ENCODE measurements at places on chromosomes 12 and 14. TPM values are rescaled to one million over a fixed set of nuclear protein-coding genes. Genes with fewer than 3 reads are reported as not detected.
A peak's percentile ranks its signal among the peaks of the same experiment; 100 is the strongest.

ZNF605 gene
- total RNA-seq = 19.6 TPM

AQP2 gene
- total RNA-seq = not detected

GRCh38 chr12:123346946-123347345 is 17.7 kb downstream of the SBNO1 start:
- no peak for DNase-seq

- DNase-seq = no peak
Measured at GRCh38 chr14:75064205-75064567, 362 bp upstream of the ACYP1 start.

DNA sequence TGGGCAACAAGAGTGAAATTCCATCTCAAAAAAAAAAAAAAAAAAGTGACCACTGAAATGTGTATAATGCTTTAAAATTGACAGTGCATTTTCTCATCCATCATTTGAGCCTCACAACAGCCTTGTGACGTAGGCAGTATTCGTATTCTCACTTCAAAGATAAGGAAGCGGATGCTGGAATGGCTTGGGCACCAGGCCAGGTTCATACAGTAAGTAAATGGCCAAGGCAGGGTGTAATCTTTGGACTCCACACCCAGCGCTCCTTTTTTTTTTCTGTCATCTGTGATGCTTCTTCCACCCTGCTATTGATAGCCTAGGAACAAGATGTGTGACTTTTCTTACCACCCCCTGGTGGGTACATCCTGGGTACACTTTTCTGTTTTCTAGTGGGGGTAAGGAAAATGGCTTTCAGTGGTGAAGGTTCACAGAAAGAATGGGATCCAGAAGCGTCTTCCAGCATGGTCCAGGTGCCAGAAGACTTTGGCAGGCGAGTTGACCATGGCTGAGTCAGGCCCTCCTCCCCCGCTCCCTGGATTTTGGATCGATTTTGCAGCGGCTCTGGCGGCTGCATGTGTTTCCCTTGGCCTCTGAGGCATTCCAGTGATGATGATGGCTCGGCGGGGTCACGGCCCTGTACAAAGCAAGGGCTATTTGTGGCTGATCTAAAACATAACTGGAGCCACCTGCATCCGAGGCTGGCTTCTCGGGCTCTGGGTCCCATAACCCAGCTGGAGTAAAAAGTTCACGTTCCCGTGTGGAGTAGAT is 110.6 kb downstream of the CACNA1C start:
- no peak for DNase-seq

SIX6 gene
- not detected for total RNA-seq

DNA sequence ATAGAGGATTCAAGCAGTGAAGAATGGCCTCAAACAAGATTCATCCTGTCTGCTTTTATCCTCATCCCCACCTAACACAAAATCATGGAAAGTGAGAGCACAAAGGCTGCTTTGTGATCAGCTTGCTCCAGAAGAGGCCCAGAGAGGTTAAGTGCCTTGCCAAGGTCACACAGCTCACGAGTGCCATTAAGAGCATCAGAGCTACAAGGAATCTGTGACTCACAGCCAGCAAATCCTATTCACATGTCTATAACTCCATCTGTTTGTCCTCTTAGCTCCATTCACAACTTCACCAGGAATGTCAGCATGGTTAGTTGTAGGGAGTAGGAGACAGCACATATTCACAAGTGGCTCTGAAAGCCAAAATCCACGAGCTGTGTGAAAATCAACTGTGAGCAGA is 79.8 kb downstream of the TTC9 start:
- DNase-seq = no peak

DNA sequence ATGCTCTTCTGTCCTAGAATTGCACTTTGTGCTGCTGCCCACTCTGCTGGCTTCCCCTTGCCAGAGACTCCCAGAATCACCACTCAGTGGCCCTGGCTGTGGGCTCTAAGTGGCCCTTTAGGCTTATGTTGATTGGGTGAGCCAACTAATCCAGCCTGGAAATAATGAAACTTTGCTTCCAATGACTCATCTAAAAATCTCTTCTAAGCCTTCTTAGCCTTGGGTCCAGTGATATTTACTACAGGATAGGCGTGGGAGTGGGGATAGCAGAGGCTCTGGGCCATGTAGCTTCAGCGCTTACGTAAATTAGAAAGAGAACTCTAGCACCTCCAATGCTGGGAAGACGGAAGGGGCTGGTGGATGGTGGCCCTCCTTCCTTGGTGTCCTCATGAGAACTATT is 137.9 kb downstream of the TTC8 start:
- DNase-seq = no peak

DNA sequence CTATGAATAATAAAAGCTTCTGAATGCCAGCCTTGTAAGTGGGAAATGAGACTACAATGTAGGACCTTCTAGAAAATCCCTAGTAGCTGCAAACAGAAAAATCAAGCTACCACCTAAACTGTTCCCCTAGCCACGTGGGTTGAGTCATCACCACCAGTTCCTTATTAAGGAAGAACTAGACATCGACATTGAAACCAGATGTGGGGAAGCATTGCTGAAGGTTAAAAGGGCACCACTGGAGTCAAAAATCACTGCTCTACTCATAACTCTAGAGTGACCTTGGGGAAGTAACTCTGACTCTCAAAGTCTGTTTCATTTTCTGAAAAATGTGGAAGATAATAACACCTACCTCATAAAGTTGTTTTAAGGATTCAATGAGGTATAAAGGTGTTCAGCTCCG is 9.4 kb upstream of the CNIH1 start:
- DNase-seq = no peak

- DNase-seq = no peak
Measured at GRCh38 chr12:106135781-106136180, 3.0 kb downstream of the NUAK1 start.

DNA sequence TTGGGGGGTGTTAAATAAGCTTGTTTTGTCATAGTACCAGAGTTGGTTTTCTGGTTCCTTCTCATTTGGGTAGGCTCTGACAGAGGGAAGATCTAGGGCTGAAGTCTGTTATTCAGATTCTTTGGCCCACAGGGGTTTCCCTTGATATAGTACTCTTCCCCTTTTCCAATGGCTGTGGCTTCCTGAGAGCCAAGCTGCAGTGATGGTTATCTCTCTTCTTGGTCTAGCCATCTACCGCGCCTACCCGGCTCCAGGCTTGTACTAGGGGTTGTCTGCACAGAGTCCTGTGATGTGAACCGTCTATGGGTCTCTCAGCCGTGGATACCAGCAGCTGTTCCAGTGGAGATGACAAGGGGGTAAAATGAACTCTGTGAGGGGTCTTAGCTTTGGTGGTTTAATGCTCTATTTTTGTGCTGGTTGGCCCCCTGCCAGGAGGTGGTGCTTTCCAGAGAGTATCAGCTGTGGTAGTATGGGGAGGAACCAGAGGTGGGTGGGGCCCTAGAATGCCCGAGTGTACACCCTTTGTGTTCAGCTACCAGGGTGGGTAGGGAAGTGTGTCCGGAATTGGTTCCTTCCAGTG is 209.7 kb downstream of the GPHN start:
- no peak for DNase-seq

SERPINA10 gene
- not detected for total RNA-seq

HCAR3 gene
- total RNA-seq = not detected

GRCh38 chr12:102862486-102862885 is 54.6 kb downstream of the PAH start:
- DNase-seq = no peak

- no peak for DNase-seq
Measured at GRCh38 chr12:40137252-40137651, 31.4 kb upstream of the SLC2A13 start.

DNA sequence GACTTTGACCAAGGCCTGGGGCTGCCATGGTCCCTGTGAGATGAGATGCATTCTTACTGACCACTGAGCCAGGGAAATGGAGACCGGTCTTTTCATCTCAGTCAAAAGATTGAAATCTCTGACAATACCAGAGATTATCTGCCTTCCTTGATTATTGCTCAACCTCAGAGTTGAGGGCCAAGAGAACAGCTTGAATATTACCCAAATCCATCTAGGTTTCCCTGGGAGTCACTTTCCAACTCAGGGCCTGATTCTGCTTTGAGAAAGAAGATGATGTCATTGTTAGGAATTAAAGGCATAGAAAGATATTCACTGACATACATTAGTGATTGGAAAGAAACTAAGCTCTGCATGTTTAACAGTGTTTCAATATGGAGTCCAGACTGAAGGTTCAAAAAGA is 515.9 kb upstream of the TBX3 start:
- no peak for DNase-seq

DNA sequence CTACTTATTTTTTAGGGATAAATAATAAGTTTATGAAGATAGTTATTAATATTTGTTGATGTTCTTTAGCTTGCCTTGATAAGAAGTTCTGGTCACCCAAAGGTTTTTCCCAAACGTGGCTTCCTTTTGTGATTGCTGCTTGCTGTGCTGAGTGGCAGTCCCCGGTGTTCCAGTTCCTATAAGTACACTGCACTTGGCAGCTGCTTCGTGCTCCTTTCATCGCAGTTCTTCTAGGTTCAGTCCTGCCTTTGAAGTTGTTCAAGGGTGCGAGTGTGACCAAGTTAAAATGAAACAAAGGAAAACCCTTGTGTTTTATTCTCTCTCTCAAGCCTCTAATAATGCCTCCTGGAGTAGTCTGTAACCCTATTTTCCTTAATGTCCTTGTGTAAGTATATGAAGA is 128.5 kb upstream of the ATF1 start:
- DNase-seq = no peak

GRCh38 chr12:108620236-108620879 is 13.3 kb downstream of the SELPLG start:
- DNase-seq = no peak

GRCh38 chr12:64522316-64522715 is 70.4 kb downstream of the TBK1 start:
- DNase-seq = no peak

GRCh38 chr12:24948420-24948756 is 513 bp downstream of the BCAT1 start:
- peak; percentile 19 for DNase-seq

DNA sequence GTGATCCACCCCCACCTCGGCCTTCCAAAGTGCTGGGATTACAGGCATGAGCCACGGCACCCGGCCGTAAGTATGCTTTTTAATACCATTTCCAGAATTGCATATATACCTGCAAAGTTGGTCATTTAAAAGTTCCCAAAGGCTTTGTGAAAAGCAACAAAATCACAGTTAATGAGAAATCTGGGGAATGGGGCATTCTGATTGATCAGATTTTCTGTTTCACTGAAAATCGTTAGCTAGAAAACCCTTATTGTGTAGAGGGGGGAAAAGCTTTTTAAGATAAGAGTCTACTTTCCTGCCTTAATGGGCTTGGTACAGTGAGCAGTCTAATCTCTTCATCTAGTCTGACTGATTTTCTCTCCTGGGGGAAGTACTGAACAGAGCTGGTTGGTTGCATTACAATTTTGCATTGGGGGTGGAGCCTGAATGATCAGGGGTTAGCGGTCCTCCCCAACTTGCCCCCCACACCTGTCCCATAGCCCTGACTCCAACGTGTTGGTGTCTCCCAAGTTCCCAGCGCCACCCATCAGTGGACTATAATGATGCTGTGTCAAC is 23.8 kb downstream of the IL31 start:
- no peak for DNase-seq

TMEM119 gene
- 0.72 TPM for total RNA-seq

PEBP1 gene
- total RNA-seq = 305 TPM

- no peak for DNase-seq
Measured at GRCh38 chr12:54126696-54127537, 61.9 kb downstream of the SMUG1 start.

- no peak for DNase-seq
Measured at GRCh38 chr14:33524244-33524643, 426.6 kb downstream of the EGLN3 start.
